ENCODE measurements at places on chromosomes 12 and 14.

DNA sequence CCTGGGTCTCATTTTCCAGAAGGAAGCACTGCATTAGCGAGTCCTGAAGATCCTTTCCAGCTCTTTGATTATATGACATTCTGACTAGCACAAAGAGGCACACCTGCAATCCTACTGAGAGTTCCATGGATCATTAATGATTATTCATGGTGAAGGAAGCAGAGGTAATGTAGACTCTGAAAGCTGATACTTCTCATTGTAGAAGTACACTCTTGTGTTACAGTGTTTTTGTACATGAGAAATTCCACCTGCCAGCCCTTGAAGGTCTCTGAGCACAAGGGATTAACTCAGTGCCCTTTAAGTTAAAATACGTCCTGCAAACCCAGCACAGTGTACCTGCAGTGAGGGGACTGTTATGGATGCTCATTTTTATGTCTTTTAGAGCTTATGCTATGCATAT is 558.8 kb upstream of the FBXO33 start:
- no peak for DNase-seq

GRCh38 chr12:82537436-82537835 is 149.3 kb upstream of the TMTC2 start:
- no peak for DNase-seq

DNA sequence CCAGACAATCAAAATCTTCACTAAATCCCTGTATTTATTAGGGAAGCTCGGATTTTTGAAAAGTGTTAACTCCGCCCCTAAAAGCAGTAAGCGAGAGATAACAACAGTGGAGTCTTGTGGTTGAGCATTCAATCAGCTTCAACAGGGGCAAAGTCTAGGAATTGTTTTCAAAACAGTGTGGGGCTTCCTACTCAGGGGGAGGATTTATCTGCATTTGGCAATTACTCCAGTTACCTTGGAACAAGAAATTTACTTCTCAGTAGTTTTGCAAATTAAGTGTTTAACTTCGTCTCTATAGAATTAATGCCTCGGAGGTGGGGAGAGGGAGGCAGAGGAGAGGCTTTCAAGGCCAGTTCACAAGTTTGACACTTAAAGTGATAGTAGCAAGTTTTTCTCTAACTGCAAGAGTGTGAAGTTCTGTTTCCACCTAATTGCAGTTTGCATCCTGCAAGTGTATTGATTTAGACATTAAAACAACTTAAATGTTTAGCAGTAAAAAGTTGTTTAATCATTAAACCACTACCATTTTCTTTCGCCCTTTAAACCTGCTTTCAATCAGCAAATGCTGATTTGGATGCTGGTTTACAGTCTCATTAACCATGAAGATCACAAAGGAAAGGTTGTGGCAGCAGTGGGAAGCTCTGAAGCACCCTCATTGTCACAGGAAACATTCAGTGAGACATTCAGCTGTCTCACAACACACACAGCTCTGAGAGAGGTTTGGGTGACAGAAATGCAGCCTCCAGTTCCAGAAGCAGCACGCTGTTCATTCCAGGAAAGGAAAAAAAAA is 102.0 kb downstream of the HMGA2 start:
- DNase-seq: no peak

GRCh38 chr14:74610866-74611649 is 979 bp downstream of the LTBP2 start:
- no peak for DNase-seq

DNA sequence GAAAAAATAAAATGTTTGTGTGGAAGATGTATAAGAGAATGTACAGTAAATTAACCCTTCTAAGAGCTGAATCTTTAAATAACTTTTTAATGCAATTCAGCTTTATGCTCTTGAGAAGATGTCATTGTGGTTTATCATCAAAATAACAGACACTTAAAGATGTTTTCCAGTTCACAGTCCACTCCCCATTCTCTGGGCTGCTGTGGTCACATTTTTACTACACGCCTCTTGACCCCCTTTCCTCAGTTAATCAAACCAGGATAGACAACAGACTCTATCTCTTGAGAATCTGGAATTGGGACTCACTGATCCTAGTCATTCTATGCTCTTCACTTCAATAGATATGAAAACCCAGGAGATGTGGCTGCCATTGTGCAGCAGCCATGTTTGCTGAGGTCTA is 24.7 kb upstream of the OR6J1 start:
- DNase-seq: no peak

- no peak for DNase-seq
Observed at GRCh38 chr14:92368001-92368400, 45.0 kb downstream of the SLC24A4 start.

DNA sequence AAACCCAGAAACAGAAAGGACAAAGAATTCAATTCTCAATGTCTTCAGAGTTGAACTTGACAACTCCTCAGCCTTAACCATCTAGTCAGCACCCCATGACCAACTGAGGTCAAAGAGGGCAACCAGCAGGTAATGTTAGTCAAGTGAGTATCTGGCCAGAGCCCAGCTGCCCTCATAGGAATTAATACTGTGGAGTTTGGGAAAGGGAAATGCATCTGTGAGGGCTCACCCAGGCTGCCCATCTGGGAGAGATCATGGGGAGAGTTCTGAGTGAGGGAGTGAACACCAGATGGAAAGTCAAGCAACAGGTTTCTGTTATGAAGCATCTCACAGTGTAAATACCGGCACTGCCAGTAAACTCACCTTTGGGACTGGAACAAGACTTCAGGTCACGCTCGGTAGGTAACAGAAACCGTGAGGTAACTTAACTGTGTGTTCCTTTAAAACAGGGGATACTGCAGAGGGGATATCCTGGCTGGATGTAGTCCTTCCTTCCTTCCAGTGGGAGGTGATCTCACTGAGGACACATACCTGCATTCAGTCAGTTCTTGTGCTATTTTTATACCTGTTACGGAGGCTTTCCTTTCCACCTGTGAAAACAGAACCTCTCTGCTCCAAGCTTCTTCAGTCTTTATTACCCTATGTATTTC is 94.4 kb downstream of the DAD1 start:
- no peak for DNase-seq

DNA sequence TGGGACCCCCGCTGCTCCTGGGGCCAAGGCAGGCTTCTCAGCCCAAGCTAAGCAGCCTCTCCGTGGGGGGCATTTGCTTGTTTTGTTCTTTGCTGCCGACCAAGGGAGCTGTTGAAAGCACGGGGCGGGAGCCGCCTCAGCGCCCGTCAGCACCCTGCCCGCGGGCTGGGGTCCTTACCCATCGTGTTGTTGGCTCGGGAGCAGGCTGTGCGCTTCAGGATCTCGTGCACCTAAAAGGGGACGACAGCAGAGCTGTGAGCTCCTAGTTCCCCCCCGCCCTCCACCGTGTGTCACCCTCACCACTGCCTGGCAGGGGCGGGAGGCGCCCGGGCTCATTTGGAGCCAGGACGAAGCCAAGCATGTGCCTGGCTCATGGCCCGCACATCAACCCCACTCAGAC is 117.5 kb downstream of the ANO2 start:
- DNase-seq: no peak
